ENCODE measurements at places on chromosomes 16 and 17. TPM values are rescaled to one million over a fixed set of nuclear protein-coding genes. Genes with fewer than 3 reads are reported as not detected.

DNA sequence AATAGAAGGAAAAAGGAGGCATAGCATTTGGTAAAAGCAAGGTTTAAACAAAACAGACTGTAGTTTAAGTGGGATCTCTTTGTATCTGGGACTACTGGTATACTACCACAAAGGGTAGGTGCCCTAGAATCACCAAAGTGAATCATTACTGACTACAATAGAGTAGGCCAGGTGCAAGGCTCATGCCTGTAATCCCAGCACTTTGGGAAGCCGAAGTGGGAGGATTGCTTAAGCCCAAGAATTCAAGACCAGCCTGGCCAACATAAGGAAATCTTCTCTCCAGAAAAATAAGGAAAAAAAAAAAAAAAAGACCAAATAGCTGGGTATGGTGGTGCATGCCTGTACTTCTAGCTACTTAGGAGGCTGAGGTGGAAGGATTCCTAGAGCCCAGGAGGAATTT lies 60.8 kb upstream of the CORO6 start:
- no peaks in the 10 kb centered on the region for H3K27me3 ChIP-seq
- peaks cover 14% of the 10 kb centered on the region for H3K4me1 ChIP-seq
- no peak overlapping the region for H3K27ac ChIP-seq
- H3K4me3 ChIP-seq: no peak overlapping the region
- DNase-seq: no peak

DNA sequence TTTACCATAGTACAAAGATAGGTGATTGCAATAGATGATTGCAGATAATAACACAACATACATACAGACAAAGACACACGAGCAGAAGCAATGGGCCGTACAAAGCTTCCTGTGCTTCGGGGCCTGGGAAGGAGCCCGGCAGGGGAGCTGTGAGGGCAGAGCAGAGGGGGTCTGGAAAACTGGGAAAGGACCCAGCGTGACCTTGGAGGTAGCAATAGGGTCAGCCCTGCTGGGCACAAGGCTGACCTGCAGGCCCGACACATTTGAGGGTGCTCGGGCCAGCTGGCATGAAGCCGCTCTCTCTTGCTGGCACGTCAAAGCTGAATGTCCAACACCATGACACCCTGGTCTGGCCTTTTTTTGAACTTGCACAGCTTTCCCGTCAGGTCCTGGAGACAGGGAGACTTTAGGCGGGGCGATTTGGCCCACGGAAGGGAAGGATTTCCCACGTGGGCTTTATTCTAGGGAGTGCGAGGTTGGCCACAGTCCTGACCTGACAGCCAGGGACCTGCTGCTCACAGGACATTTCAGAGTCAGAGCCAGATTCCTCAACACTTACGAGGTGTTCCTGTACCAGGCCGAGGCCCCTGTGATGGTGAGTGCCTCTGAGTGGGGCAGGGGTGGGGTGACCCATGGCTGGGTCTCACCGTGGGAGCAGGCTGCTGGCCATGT lies 83.2 kb downstream of the NTN1 start:
- no peak overlapping the region for H3K27ac ChIP-seq
- H3K4me3 ChIP-seq: no peak overlapping the region
- peaks cover 4% of the 10 kb centered on the region for H3K36me3 ChIP-seq
- peaks cover 11% of the 10 kb centered on the region for H3K27me3 ChIP-seq
- DNase-seq: no peak
- H3K4me1 ChIP-seq: no peaks in the 10 kb centered on the region

DNA sequence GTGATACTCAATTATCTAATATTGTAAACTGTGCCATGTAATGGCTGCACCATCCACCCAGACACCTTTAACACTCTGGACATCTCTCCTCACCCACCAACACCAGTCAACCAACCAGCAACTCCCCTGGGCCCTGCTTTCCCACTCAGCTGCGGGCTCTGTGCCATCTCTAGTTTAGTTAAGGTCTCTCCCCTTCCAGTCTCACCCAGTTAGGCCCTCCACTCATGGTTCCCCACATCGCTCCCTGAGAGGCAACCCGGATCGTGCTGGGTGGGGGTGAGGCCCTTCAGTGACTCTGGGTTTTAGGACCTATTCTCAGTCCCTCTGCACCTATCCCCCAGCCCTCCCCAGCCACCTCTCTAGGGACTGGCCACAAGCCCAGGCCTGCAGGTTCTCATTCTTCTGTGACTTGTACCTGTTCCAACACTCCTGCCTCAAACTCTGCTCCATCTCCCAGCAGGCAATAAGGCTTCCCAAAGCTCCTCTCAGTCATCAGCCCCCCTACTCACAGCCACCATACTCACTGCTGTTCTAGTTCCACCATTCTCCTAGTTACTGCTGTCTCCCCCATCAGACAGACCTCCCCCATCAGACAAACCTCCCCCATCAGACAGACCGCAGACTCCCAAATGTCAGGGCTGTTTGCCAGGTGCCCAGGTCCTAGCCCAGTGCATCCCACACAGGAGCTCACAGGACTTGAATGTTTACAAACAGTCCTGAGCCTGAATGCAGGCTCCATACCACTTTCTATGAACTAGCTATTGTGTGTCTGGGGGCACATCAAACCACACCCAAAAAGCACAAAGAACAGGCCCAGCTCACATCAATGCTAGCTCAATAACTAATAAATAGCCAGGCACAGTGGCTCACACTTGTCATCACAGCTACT lies 2.6 kb downstream of the TK2 start:
- no peak overlapping the region for H3K4me3 ChIP-seq
- H3K4me1 ChIP-seq: peaks cover 41% of the 10 kb centered on the region
- peaks cover 2% of the 10 kb centered on the region for H3K27me3 ChIP-seq
- DNase-seq: no peak

DNA sequence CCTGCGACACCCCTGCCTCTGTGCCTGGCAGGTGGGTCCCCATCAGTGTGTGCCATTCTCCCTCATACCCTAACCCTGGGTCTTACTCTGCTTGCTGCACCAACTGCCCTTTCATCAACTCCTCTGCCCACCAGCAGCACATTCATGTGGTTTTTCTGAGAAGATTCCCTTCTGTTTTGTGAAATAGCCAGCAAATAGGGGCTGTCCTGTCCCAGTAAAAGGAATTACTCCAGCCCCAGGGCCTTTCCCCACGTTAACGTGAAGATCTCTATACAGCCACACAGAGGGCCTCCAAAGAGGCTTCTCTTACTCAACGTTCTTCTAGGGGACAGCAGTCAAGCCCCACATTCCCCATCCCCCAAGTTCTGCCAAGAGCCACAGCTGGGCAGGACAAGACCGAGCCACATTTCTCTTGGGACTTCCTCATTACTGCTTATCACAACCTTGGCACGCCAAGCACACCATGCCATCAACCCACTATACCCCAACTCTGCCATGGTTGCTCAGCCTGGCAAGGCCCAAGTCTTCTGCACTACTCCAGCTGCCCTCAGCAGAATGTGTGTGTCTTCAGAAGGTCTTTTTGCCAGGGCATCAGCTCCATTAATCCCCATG lies 18.7 kb upstream of the CCL2 start:
- peaks cover 22% of the 10 kb centered on the region for H3K27me3 ChIP-seq
- no peak overlapping the region for H3K4me3 ChIP-seq
- no peak overlapping the region for H3K27ac ChIP-seq
- no peaks in the 10 kb centered on the region for H3K4me1 ChIP-seq
- no peaks in the 10 kb centered on the region for H3K36me3 ChIP-seq

DNA sequence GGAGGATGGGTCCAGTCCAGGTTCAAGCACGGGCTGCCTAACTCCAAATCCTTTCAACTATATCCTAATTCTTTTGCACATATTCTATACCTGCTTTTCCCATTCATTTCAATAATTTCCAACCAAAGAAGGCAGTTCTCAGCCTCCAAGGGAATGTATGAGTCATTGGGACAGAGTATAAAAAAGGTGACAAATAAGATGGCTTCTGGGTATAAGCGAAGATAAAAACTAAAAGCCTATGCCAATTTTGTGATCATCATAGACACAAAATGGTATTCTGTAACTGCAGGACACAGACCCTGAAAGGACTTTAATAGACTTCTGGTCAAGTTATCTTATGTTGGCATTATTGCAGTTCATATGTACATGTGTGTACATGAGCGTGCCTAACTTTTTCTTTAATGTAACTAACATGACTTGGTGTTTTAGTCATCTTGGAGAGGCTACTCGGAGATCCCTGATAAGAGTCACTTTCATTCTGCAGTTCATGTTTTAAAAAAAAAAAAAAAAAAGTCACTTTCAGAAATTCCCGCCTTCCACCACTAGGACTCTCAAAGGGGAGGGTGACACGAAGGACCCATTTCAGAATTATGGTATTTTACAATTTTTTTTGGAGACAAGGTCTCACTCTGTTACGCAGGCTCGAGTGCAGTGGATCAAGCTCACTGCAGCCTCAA lies 17.3 kb downstream of the COG1 start:
- H3K36me3 ChIP-seq: peaks cover 28% of the 10 kb centered on the region
- no peak for DNase-seq
- H3K4me3 ChIP-seq: no peak overlapping the region
- peak overlapping the region; percentile 48 for H3K27ac ChIP-seq

DNA sequence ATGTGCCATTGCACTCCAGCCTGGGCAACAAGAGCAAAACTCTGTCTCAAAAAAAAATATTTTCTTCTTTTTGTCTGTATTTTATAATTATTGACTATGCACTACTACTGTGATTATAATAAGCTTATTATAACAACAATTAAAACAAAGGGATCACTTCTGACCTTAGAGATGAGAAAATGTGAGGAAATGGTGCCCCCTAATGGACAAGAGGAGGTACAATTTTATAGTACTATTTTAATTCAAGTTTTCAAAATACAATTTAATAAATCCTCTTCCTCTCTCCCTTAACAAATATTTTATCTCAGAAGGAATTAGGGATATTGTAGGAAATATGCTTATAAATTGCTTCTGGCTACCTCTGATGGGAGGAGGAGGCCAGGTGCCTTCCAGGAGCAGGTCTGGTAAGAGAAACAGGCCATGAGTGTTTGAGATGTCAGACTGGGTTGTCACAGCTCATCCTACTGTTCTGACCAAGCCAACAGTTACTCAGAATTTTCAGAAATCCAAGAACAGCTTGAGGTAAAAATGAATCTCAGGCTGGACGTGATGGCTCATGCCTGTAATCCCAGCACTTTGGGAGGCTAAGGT lies 14.0 kb downstream of the VPS53 start:
- H3K36me3 ChIP-seq: peaks cover 5% of the 10 kb centered on the region
- H3K27ac ChIP-seq: no peak overlapping the region
- no peaks in the 10 kb centered on the region for H3K27me3 ChIP-seq
- H3K4me3 ChIP-seq: no peak overlapping the region
- peaks cover 7% of the 10 kb centered on the region for H3K4me1 ChIP-seq

- no peaks in the 10 kb centered on the region for H3K4me1 ChIP-seq
- DNase-seq: no peak
- H3K4me3 ChIP-seq: no peak overlapping the region
- no peaks in the 10 kb centered on the region for H3K36me3 ChIP-seq
- H3K27ac ChIP-seq: no peak overlapping the region
- no peaks in the 10 kb centered on the region for H3K27me3 ChIP-seq
These were observed 106.2 kb downstream of the N4BP1 start for GRCh38 chr16:48503779-48504178.

- H3K27ac ChIP-seq: no peak overlapping the region
- DNase-seq: no peak
- H3K36me3 ChIP-seq: peaks cover 2% of the 10 kb centered on the region
- H3K27me3 ChIP-seq: no peaks in the 10 kb centered on the region
These were observed 2.2 kb upstream of the KRT33A start for GRCh38 chr17:41352597-41353366.

- H3K4me3 ChIP-seq: no peak overlapping the region
- H3K27me3 ChIP-seq: peaks cover 48% of the 10 kb centered on the region
- H3K27ac ChIP-seq: no peak overlapping the region
- H3K4me1 ChIP-seq: no peaks in the 10 kb centered on the region
These were observed 30.9 kb downstream of the SALL1 start for GRCh38 chr16:51119973-51120729.

DNA sequence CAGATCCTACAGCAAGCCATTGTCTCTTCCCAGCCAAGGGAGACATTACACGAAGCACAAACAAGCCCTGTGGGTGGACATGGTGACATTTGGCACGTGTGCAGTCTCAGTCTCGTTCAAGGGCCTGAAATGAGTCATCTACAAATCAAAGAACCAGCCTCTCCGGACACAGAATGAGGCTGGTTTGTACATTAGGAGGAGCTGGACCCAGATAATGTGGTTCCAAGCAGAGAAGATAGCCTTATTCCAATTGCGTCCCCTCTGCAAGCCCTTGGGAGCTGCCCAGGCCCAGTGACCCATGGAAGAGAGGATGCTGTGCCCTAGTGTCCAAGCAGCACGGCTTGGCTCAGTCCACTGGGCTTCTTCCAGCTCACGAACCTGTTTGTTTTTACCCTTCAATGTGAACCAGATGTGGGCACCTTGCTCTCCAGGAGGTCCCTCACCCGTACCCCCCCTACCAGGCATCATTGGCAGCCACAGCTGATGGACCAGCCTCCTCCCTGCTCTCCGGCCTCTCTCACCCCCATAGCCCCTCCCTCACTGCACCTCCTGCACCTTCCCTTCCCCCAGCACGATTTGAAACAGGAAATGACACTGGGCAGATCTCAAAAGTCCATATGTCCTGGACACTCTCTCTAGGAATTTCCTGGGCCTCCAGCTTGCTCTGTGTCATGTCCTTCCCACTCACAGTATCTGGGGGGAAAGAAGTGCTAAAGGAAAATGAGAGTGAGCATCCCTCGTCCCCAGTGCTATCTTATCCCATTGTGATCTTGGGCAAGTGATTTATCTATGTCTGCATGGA lies 26.2 kb downstream of the KPNA2 start:
- no peak overlapping the region for H3K27ac ChIP-seq
- peaks cover 26% of the 10 kb centered on the region for H3K4me1 ChIP-seq
- DNase-seq: no peak
- peaks cover 18% of the 10 kb centered on the region for H3K27me3 ChIP-seq

GRCh38 chr17:56465886-56466285 lies 127.6 kb upstream of the NOG start:
- H3K36me3 ChIP-seq: no peaks in the 10 kb centered on the region
- no peak overlapping the region for H3K4me3 ChIP-seq
- peaks cover 4% of the 10 kb centered on the region for H3K27me3 ChIP-seq
- no peak for DNase-seq

The KIAA0513 gene
- 2.4 TPM for total RNA-seq

The MEOX1 gene
- total RNA-seq: 0.14 TPM

The FBXL16 gene
- total RNA-seq: 3.2 TPM

The PDE6G gene
- 9.1 TPM for total RNA-seq
